ENCODE measurements at places on chromosomes 4 and X.
A peak's percentile ranks its signal among the peaks of the same experiment; 100 is the strongest.

DNA sequence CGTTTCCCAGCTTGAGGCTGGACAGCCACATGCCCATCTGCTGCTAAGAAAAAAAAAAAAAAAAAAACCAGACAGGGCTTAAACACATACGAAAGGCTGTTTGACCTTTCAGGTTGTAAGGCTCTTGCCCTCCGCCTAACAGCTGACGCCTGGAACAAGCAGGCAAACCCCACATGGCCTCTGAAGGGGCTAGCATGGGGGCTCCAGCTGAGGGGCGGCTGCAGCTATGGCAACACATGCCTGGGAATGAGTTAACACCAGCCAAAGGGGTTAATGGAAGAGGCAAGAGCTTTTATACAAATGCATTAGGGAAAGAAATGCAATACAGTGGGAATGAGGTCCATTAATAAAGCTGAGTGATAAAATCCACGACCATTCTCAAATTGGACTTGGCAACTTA lies 183.6 kb downstream of the ENOX2 start:
- DNase-seq, result no peak

DNA sequence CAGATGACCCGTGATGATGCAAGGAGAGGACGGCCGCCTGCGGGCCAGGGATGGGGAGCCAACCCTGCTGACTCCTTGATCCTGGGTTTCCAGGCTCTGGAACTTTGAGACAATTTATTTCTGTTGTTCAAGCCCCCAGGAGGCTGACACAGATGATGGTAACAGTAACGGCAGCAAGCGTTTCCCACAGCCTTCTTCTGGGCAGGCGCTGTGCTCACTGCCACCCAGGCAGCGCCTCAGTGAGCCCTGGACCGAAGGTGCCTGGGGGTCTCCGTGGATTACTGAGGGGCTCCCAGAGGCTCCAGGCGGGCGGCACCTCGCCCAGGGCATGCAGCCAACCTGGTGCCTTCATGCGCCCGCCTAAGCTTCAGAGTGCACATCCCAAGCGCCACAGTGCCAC lies 103.9 kb upstream of the AFAP1 start:
- no peak for DNase-seq

DNA sequence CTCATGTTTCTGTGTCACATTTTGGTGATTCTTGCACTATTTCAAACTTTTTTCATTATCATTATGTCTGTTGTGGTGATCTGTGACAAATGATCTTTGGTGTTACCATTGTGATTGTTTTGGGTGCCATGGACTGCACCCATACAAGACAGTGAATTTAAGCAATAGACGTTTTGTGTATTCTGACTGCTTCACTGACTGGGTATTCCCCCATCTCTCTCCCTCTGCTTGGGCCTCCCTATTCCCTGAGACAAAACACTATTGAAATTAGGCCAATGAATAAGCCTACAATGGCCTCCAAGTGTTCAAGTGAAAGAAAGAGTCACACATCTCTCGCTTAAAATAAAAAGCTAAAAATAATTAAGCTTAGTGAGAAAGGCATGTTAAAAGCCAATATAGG lies 60.2 kb downstream of the BANK1 start:
- no peak for DNase-seq

DNA sequence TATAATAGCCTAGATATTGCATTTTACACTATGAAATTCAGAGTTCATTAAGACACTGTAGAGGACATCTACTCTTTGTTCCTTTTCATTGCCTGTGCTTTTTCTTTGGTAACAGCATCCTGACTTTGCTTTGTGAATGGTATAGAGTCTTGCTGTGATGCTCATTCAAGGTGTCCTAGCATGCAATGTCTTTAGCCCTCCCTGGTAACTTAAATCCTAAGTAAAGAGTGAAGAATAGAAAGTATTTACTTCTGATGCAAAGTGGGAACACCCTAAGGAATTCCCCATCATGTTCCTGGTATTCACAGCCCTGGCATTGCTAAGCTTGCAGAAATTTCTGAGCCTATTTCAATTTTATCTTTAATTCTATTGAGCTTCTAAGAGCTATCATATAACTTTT lies 400.1 kb downstream of the FAT4 start:
- DNase-seq, result no peak

DNA sequence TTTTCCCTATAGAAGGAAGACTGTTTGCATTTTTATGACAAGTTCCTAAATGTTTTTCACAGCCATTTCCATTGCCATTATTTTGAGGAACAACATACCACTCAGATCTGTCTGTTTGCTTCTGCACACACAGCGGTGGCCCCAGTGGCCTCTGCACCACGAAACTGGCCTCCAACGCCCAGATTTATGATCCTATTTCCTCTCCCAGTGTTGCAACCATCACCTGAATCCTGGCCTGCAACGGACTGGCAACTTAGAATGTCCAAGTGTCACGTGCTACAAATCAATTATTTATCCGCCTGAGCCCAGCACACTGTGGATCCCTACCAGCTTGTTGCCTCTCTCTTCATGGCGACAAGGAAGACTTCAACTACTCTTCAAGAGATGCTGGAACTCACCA lies 9.2 kb downstream of the RAI2 start:
- DNase-seq, result no peak

GRCh38 chrX:74133156-74133796 lies 170.7 kb upstream of the ZCCHC13 start:
- DNase-seq, result peak; percentile 27

GRCh38 chr4:176044589-176044951 lies 21.1 kb upstream of the WDR17 start:
- DNase-seq, result no peak

GRCh38 chrX:67622053-67622585 lies 78.3 kb downstream of the AR start:
- no peak for DNase-seq

GRCh38 chr4:1598206-1599025 lies 85.7 kb downstream of the FAM53A start:
- no peak for DNase-seq

DNA sequence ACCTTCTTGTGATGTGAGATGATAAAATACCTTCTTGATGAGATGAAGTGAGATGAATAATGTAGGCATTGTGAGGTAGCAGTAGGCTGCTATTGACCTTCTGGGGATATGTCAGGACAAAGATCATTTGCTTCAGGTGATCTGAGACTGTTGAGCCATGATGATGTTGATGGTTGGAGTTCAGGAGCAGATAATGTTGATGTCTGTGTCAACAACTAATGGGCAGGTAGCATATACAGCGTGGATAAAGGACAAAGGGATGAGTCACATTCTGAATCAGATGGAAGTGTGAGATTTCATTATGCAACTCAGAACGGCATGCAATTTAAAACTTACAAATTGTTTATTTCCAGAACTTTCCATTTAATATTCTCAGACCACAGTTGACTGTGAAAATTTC lies 57.3 kb downstream of the RAP1GDS1 start:
- no peak for DNase-seq

DNA sequence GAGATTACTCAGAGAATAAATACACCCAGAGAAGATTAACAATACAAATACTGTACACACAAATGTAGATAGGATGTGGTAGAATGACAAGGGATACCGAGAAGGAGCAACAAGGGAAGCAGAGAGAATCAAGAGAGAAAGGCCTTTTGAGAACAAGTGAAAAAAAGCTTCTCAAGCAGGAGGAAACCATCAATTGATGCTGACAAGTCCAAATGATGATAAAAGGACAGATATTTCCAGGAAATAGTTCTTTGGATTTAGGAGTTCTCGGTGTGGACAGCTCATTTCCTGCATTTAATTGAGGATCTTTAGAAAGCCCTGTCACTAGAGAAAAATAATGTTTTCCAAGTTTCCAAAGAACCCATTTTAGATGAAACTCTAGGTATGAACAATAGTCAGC lies 48.1 kb downstream of the NPY5R start:
- DNase-seq, result no peak

DNA sequence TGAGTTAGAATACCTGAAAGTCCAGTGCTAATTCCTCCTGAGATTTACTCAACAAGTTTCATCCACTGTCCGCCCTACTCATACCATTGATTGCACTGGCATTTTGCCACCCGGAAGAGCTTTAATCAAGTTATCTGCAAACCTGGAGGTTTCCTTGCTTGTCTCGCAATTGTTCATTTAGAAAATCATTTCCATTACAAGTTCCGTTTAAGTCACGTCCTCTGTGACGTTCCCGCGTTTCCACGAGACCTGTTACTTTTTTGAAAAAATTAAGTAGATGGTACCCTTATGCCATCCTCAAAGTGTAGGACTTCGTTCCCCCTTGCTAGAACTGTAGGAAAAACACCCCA lies 761 bp upstream of the FRYL start:
- no peak for DNase-seq

DNA sequence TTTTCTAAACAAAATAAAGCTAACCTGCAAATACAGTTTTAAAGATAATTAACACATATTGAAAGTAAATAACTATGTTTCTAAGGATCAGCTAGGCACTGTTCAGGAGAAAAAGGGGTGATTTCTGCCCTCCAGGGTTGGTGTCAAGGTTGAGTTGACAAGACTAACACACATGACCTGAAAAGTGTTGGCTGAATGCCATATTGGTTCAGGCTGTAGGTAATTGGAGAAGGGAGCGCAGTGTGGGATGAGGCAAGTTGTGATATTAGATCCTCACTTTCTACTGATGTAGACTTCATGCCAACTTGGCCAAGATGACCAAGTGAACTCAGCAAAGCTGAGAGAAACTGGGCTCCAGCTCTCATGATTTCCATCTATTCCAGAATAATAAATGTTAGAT lies 42.2 kb downstream of the PPM1K start:
- no peak for DNase-seq
